SJSA1 (cell line): ENCODE measurements at places on chromosomes 6 and 20. TPM values are rescaled to one million over a fixed set of nuclear protein-coding genes. Genes with fewer than 3 reads are reported as not detected.

LY6G6D gene
- not detected in 2 replicates for total RNA-seq

CCHCR1 gene
- total RNA-seq: 35.1 and 39.2 TPM in 2 replicates

FIG4 gene
- 6.9 and 9.6 TPM in 2 replicates for total RNA-seq

RIMS4 gene
- not detected in 2 replicates for total RNA-seq

MAPK13 gene
- total RNA-seq: not detected in 2 replicates

GRCh38 chr6:23951691-23952090, 174.3 kb upstream of the NRSN1 start:
- H3K27ac ChIP-seq: no peak overlapping the region
- H3K4me1 ChIP-seq: no peaks in the 10 kb centered on the region
- H3K27me3 ChIP-seq: no peaks in the 10 kb centered on the region
- no peaks in the 10 kb centered on the region for H3K36me3 ChIP-seq
- H3K4me3 ChIP-seq: no peak overlapping the region

DNA sequence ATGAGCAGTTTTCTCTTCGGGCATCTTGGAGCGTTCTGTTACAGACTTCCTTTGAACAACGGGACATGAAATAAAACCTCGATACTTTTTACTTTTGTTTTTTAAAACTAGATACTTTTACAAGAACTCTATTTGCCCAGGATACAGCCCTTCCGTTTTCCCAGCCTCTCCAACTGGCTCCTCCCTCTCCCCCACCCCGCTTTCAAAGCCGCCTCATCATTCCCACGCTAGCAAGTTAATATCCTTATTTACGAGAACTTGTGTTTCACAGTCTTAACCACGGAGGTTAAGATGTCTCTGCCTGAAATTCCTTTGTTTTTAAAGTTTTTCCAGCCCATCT, 241 bp upstream of the CFAP206 start:
- no peaks in the 10 kb centered on the region for H3K27me3 ChIP-seq
- H3K4me3 ChIP-seq: peak overlapping the region; percentile 85
- H3K4me1 ChIP-seq: no peaks in the 10 kb centered on the region; the same call in 1 of the 2 replicates
- DNase-seq: no peak

- no peaks in the 10 kb centered on the region for H3K4me1 ChIP-seq
- no peaks in the 10 kb centered on the region for H3K36me3 ChIP-seq
- no peak overlapping the region for H3K4me3 ChIP-seq
- no peak for DNase-seq
- 0 out of 2 replicates have a peak, but pooled peaks cover under 1% of the 10 kb centered on the region for H3K27me3 ChIP-seq
- H3K27ac ChIP-seq: no peak overlapping the region
Measured at GRCh38 chr6:126123226-126123625, 136.9 kb downstream of the TRMT11 start.

GRCh38 chr20:3652676-3653596, 10.3 kb downstream of the GFRA4 start:
- DNase-seq: no peak
- H3K27me3 ChIP-seq: peaks cover 6% of the 10 kb centered on the region; the same call in 1 of the 2 replicates
- 0 out of 2 replicates have a peak, but pooled peaks cover 6% of the 10 kb centered on the region for H3K4me1 ChIP-seq
- 0 out of 2 replicates have a peak, but pooled peaks cover 2% of the 10 kb centered on the region for H3K36me3 ChIP-seq

DNA sequence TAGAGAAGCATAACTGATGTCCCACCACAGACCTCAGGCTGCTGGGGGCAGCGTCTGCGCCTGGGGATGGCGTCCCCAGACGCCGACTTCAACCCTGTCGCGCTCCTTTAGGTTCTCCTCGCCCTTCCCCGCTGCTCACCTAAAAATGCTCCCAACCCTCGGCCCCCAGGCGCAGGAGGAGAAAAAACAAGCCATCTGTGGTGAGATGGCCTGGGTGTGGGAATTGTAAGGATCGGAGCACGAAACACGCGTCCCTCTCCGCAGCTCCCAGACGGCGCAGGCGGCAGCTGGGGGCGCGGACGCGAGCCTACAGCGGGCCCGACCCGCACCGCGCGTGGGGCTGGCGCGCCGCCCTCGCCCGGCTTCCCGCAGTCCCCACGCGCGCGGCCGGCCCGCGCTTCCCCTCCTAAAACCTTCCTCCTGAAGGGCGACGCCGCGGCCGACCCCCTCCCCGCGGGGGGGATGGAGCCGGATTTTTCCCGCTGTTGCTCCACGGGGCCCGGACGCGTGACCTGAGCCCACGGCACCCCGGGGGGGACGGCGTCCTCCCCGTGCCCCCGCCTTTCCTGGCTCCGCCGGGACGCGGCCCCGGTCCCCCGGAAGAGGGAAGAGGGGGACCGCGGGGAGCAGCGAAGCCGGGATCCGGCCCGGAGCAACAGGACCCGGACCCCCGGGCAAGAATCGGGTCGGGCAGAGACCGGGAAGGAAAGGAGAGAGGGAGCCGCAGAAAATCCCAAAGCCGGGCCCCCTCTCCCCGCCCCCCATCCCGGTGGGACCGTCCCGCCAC, 611 bp downstream of the EPB41L2 start:
- H3K4me3 ChIP-seq: peak overlapping the region; percentile 88
- H3K27ac ChIP-seq: peak overlapping the region; percentile 73
- H3K36me3 ChIP-seq: peaks cover 8% of the 10 kb centered on the region
- no peaks in the 10 kb centered on the region for H3K27me3 ChIP-seq
- peak; percentile 57 for DNase-seq

GRCh38 chr20:21512634-21513180, 1.2 kb downstream of the NKX2-2 start:
- H3K27ac ChIP-seq: peak overlapping the region; percentile 66
- peak; percentile 27 for DNase-seq
- no peaks in the 10 kb centered on the region for H3K27me3 ChIP-seq
- peak overlapping the region; percentile 82 for H3K4me3 ChIP-seq
